LoVo (cell line): ENCODE measurements at places on chromosomes 2 and 18.

DNA sequence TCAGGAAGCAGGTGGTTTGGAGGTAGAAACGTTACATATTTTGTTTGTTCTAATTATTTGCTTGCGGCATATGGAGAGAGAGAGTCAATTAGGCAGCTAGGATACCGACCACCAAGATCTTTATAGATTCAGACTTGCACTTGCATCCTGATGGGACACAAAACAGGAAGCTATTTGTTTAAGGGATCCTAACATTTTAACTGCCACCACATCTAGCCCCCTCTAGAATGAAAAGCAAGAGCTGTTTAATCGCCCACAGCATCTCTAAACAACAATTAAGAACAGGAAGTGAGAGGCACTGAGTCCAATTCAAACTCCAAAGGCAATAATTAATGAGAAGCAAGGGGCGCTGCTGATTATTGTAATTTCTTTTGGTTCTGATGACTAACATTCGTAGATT, 182.0 kb upstream of the LINC00305 start:
- no peak for DNase-seq

- no peak for DNase-seq
Measured at GRCh38 chr18:2310886-2311285, 260.4 kb downstream of the METTL4 start.

DNA sequence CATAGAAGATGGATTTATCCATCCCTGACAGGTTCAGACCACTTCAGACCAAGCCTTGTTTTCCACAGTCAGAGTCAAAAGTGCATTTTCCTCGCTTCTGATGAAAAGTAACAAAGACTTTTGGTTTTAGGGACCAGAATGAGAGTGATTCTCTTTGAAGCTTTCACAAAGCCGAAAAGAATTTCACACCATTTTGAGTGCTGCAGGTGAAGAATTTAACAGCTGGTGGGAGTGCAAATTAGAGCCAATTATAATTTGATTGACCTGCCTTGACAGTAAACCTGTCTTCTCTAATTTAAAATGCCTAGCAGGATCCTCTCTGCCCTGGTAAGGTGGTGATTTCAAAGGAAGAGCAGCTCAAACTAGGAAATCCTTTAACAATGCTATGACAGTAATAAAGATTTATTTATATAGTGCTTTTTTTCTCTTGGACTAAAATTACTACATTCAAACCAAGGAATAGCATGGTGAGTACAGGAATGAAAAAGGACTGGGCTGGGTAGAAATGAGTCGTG, 241.6 kb downstream of the HRH4 start:
- DNase-seq: no peak

- no peak for DNase-seq
Measured at GRCh38 chr18:31049189-31049588, 6.6 kb upstream of the DSC3 start.

GRCh38 chr2:60364491-60364890, 189.0 kb downstream of the BCL11A start:
- DNase-seq: no peak

DNA sequence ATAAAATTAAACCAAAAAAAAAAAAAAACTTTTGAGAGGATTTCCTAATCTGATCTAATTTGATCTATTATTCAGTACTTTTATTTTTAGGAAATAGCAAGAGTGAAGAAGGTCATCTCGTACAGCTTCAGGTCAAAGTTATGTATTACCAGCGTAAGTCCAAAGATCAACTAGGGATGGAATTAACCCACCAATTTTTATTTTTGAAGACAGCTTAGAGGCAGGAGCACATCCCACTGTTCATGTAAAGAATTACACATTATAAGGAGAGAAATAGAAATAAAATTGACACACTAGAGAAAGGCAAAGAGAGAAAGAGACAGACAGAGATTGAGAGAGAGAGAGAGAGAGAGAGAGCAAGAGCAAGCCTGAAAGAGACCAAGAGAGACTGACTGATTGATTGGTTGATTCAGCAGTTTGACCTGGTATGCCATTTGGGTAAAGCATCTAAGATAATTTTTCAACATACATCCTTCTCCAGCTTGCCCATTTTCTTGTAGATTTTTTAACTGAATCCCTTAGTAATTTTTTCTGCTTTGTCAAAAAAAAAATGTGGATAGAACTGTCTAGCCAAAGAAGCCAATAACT, 25.1 kb downstream of the DOCK10 start:
- DNase-seq: no peak

GRCh38 chr2:45153121-45153520, 143.9 kb upstream of the SIX2 start:
- DNase-seq: no peak

GRCh38 chr18:43789234-43790000, 512.1 kb upstream of the SYT4 start:
- no peak for DNase-seq

DNA sequence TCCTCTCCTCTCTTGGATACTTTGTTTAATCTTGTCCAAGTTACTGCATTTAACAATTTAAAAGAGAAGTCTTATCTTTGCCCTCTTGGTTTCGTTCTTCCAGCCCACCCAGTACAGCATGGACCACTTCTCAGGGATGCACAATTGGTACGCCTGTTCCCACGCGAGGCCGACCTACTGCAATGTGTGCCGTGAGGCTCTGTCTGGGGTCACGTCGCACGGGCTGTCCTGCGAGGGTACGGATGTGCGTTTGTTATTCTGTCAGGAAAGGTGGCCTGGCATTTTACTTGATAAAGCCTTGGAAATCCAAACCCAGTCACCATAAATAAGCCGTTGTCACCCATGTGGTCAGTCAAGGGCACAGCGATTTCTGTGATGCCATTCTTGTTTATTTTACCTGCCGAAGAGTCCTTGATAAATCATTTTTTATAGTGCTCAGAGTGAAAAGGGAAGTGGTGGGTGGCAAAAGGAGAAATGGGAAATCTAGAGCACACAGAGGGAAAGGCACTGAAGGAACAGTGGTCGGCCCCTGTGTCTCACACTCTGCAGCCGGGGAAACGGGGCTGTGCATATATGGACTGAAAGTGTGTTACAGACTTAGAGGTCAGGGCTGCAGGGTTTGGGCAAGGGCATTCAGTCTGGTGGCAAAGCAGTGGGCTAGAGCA, 80.5 kb downstream of the DGKD start:
- no peak for DNase-seq
